ENCODE measurements at places on chromosomes 3 and 15. TPM values are rescaled to one million over a fixed set of nuclear protein-coding genes. Genes with fewer than 3 reads are reported as not detected.

Gene CTXND1
- total RNA-seq = not detected

Gene CHL1
- total RNA-seq = not detected

Gene TEX9
- not detected for total RNA-seq

Gene LYSMD2
- total RNA-seq = 25.2 TPM

Gene KY
- not detected for total RNA-seq

Gene PLCD1
- total RNA-seq = 0.13 TPM

Gene CRYGS
- total RNA-seq = 0.66 TPM

Gene KIF15
- total RNA-seq = 18.1 TPM
